ENCODE measurements at places on chromosomes 2 and 18.

DNA sequence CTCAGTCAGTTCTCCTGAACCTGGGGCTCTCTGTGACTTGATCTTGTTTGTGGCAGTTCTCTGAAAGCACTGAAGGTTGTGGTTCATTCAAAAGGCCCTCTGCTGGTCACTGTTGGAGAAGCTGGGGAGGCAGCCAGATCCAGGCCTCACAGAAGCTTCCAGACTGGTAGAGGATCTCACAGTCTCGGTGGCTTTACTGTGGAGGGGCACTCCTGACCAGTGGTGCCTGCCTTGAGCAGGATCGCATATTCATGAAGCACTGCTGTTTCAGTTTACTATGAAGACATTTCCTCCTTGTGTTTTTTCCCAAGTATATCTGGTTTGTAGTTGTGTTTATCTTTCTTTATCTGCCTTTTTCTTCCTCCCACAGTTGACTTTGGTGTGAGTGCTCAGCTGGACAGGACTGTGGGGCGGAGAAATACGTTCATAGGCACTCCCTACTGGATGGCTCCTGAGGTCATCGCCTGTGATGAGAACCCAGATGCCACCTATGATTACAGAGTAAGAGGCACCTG lies 133.9 kb downstream of the MAP4K4 start:
- DNase-seq, result peak; percentile 52

GRCh38 chr2:85413592-85414420 lies 3.6 kb upstream of the CAPG start:
- no peak for DNase-seq

DNA sequence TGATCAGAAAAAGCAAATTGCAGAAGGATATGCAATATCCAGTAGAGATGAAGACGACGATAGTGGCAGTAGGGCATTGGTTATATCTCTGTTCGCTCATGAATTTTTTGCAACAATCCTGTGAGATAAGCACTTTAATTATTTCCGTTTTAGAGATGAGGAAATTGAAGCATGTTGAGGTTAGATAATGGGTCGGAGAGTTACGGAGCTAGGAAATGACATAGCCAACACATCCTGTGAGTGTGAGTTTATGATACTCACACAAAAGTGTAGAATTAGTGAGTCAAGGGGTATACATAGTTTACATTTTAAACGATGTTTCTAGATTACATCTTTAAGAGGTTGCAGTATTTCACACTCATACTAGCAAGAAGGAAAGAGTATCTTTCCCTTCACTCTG lies 123.1 kb upstream of the ARL4C start:
- no peak for DNase-seq

DNA sequence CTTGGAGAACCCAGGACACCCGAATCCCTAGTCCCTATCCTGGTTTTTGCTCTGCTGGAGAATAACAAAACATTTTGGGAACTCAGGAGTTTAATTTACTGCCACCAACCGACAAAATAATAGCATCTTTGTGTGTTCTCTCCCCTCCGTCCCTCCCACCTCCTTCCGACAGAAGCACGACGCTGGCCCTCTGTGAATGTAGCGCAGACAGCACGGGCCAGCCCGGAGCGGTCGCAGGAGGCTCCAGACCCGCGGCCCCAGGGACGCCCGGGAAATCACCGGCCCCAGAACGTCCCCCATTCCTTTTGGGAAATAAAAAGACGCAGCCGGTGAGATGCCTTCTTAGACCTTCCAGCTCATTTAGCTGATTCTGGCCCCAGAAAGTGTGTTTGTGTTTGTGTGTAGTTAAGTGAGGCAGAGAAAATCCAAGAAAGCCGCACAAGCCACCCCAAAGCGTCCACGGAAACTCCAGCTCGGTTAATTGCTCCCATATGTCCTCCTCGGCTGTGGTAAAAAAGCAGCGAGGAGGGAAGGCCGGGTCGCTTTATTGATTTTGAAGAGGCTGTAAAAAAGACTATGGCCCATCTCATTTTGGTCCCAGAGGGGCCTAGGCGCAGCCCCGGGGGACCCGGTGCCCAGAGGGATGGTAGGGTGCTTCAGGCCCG lies 577 bp upstream of the TANC1 start:
- DNase-seq, result peak; percentile 55

DNA sequence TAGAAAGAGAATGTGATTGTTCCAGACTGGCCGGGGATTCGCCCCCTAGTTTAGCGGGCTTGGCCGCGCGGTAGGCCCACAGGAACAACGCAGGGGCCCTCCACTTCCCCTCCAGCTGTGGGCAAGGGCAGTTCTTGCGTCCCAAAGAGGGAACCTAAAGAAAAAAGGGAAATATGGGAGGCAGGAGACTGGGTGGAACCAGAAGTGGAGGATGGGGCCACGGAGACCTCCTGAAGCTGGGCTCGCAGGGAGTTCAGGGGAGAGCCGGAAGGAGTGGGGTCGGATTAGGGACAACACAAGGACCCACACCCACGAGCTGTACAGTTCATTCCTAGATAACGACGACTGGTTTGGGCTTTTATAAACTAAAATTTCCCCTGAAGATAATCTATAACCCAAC lies 18.2 kb downstream of the GNLY start:
- no peak for DNase-seq

DNA sequence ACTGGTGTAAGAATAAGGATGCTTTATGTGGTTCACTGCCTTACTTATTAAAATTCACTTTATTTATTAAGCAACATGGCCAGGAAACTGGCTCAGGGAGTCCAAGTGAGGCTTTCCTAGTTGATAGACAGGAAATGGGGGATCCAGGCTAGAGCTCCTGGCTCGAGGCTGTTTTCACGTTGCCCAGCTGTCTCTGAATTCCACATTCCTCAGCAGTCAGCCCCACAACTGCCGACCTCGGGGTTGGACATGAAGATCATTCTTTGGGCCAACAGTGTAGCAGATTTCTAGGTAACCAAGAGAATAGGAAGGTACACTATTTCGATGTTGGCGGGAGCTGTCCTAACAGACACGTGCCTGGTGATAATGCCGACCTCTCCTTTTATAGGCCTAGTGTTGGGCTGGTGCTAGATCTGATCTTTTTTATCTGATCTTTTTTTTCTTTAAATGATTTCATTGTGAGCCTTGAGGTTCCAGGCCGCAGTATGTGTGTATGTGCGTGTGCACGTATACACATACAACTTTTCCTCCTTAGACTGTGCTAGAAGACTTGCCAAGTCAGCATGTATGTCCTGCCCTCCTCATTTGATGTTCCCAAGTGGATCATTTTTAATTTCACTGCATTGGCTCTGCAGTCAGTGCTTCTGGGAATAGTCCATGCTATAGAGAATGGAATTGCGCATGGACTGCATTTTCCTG lies 103.5 kb downstream of the CABLES1 start:
- DNase-seq, result no peak

GRCh38 chr2:226423498-226423960 lies 376.1 kb downstream of the IRS1 start:
- DNase-seq, result no peak

Data from BE2C (cell line).